ENCODE measurements at places on chromosomes 5 and 9.

GRCh38 chr5:91352831-91353695 lies 30.1 kb downstream of the ARRDC3 start:
- no peak for DNase-seq

GRCh38 chr5:150609843-150610584 lies 30.4 kb upstream of the SYNPO start:
- DNase-seq, result no peak

- DNase-seq, result peak; percentile 91
Measured at GRCh38 chr5:56415356-56415765, 182.2 kb upstream of the ANKRD55 start.

- no peak for DNase-seq
Measured at GRCh38 chr5:95531491-95531890, 23.3 kb downstream of the SKIC3 start.

DNA sequence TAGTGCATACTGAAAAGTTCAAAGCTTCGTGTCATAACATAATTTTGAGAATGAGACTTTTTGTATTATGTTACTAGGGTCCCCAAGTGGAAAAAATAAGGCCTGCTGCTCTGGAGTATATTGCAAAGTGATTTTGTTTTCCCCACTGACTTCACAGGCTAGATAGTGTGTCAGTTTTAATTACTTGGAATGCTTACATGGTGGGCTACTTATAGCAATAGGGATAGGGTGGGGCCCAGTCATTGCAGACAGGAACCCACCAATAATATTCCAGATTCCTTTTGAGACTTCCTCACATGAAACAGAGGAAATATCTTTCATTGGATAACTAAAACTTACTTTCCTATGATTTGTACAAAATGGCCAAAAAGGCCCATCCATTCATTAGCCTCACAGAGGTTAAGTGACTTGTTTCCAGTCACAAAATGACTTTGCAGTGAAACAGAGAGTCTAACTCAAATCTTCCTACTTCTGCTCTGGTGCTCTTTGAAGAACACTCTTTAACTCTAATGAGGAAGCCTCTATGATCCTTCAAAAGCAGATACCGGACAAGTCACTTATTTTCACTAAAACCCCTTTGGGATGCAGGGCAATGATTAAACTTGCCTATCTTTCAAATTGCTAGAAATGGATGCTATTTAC lies 16.2 kb upstream of the MEF2C start:
- DNase-seq, result no peak

DNA sequence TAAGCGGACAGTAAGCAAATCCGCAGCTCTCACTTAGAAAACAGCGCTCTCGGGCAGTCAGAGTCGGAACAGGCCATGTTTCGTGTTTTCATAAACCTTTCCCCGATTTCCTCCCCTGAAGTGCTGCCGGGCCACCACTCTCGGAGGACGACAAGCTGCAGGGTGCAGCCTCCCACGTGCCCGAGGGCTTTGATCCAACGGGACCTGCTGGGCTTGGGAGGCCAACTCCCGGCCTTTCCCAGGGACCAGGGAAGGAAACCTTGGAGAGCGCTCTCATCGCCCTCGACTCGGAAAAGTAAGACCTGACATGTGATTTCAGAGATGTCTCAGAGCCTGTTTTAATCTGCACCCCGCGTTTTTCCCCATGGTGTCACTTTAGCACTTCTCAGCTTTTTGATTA lies 99.8 kb upstream of the CACNA1B start:
- DNase-seq, result no peak

GRCh38 chr5:75847561-75848021 lies 130.4 kb upstream of the POC5 start:
- DNase-seq, result no peak

DNA sequence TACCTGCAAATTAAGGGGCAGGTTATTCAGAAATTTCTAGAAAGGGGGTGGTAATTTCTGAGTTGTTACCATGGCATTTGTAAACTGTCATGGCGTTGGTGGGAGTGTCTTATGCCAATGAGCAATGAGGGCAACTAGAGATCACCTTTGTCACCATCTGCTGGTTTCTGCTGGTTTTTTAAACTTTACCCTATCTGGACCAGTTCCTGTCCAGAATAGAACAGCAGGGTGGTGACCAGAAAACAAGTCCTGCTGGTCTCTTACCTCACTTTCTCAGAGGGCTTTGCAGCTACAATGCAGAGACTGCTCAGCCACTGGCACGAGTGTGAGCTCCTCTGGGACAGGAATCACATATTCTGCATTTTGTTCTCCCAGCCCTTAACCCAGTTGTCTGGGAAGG lies 51.4 kb downstream of the FAM114A2 start:
- DNase-seq, result no peak

DNA sequence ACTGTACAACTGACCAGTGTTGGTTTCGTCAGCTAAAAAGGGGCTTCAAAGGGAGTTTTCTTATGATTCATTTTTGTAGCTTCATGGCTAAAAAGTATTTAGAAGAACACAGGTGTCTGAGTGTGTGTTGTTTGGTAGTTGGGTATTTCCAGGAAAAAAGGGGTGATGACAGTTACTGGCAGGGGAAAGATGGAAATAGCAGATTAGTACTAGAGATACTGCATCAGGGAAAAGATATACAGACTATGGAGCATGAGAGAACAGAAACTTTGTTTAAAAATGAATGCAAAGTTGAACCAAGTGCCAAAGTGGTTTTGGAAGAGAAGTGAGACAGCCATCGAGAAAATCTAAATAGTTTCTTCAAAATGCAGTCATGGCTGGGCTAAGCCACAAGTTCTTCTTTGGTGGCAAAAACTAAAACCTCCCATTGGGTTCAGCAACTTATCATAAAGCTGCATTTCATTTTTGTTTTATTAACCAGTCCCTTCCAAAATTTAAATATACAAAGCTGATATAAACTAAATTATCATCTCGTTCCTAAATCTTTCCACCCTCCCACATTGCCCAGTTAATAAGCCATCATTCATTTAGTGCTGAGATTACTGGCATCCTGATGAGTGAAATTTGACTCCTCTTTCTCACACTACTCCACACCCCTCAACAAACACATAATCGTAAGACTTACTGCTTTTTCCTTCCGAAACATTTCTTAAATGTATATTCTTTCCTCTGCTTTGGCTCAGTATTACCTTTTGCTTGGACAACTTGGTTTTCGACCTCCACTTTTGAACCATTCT lies 33.5 kb downstream of the ELL2 start:
- DNase-seq, result no peak

GRCh38 chr5:61274511-61274911 lies 57.5 kb upstream of the ZSWIM6 start:
- DNase-seq, result no peak

GRCh38 chr5:133341915-133342710 lies 270.2 kb downstream of the FSTL4 start:
- DNase-seq, result no peak

DNA sequence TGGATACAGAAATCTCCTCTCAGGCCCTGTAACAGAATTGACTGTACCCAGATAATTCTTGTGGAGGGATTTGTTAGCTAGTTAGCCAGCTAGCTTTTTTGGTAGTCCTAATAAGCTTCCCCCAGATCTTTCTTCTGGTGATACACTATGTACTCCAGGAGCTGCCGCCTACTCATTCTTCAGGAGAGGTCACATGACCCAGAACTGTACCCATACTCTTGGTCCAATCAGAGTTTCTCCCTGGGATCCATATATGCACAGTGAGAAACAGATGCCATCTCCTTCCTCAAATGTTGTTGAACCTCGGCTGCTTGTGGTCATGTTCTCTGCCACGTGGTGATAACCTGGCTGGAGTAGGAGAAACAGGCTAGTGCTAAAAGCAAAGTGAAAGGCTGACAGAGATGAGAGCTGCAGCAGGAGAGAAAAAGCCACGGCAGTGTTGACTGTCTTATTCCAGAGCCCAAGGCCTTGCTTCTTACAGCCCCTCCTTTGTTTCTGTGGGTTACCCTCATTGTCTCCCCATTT lies 123.0 kb upstream of the RFX3 start:
- no peak for DNase-seq

DNA sequence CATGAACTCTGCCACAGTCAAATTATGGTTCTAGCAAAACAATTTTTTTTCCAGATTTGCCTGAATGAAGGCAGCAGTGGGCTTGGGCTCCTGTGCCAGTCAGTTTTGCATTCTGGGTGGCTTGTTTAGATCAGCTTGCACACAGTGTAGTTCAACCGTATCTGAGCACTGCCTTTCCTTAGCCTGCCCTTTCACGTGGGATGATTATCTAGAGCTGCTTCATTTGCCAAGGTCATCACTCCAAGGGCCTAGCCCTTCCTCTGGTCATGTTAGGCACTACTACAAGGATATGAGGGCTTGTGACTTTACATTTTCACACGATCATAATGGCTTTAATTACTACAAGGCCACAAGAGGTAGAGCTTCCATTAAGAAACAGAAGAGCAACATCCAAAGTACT lies 150.6 kb upstream of the EFNA5 start:
- DNase-seq, result no peak

DNA sequence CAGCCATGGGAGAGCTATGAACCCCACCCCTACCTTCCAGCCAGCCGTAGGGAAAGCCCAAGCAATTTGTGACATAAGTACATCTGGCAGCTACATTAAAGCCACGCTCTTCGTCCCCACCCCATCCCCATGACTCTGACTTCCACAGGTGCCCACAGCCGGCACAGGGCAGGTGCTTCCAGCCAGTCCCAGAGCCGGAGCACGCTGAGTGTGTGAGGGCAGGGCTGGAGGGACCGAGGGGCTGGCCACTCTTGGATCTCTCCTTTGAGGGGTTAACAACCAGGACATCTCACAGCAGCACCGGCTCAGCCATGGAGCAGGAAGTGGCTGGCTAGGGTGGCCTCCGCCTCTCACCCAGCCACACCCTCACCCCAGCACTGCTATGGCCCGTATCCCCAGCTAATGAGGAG lies 2.4 kb upstream of the FAM78A start:
- no peak for DNase-seq

GRCh38 chr9:76585487-76586389 lies 126.8 kb downstream of the GCNT1 start:
- DNase-seq, result no peak

DNA sequence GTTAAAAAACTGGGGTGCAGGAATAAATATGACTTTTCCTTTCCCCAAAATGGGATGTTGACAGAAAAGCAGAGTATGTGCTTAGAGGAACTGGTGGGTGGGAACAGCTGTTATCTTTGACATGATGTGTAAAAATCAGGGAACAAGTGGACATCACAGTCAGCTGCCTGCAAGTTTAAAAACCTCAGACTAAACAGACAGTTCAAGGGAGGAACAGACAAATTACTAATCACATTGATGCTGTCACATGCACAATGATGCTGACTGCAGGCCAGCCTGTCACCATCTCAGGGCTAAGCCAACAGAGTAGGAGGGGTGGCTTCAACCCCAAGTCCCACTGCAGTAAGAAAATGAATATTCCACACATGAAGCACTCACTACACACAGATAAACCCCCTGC lies 38.2 kb upstream of the UBAP2 start:
- DNase-seq, result no peak

GRCh38 chr5:88923623-88924329 lies 40.8 kb upstream of the MEF2C start:
- no peak for DNase-seq

GRCh38 chr9:126171641-126172040 lies 155.0 kb upstream of the MVB12B start:
- no peak for DNase-seq

DNA sequence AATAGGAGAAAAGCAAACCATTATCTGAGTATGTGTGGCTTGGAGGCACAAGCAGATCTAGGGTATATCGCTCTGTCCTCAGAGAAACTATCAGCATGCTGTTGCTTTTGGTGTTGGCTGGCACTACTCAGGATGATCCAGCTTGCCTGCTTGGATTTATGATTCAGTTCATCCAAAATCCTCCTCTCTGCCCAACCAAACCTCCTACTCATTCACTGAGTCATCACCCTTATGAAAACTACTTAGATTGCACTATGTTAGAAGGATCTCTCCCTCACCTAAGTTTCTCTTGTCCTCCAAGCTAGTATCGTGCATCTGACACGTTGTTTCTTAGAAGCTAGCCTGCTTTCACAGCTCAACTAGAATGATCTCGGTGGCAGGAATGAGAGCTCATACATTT lies 14.2 kb upstream of the ZBED3 start:
- peak; percentile 75 for DNase-seq

DNA sequence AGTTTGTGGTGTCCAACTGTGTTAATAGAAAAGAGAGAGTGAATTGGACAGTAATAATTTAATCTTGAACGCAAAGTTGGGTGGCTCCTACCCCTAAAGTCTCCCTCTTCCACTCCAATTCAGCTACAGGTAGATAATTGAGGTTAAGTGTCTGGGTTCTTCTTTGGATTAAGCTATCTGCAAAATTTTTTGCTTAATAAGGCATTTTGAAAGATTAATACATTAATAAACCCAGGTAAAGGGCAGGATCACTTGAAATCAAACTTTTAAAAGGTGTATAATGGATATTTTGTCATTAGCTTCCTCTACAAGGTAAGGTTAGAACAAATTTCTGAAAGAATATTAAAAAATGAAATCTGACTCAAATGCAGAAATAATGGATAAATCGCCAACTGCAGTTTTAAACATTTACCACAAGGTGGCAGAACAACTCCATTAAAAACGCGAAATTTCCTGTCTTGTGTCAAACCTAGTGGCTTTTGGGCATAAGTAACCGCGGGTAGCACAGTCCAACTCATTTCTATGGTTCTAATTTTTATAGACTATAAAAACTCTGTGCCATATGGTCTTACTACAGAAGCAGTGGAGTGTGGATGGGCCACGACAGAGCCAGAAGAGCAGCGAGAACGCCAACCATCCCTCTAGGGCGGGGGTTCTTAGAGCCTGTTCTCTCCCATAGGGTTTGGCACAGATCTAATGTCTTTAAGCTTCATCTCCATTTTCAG lies 276.5 kb downstream of the ARHGEF28 start:
- no peak for DNase-seq

DNA sequence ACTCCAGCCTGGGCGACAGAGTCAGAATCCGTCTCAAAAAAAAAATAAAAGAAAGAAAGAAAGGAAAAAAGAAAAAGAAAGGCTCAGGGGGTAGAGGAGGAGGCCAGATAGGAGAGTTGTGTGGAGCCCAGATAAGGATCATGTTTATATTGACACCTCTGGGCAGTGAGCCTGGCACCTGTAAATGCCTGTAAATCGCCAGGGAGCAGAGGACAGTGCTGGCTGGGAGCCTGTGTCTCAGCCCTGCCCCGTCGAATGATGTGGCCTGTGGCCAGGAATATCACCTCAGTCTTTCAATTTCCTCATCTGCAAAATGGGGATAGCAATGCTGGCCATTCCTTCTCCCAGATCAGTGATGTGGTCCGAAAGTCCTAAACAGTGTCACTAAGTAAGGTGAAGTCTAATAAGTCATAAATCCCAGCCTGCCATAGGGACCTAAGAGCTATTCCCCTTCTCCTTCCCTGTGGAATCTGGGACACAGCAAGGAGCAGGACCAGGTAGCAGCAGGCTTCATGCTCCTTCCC lies 10.3 kb upstream of the ABO start:
- no peak for DNase-seq

GRCh38 chr5:9715891-9716335 lies 85.8 kb upstream of the TAS2R1 start:
- DNase-seq, result no peak

- peak; percentile 87 for DNase-seq
Measured at GRCh38 chr5:167294882-167295680, 996.4 kb upstream of the WWC1 start.

- no peak for DNase-seq
Measured at GRCh38 chr9:88738709-88739108, 203.7 kb downstream of the NXNL2 start.

- DNase-seq, result no peak
Measured at GRCh38 chr5:53167836-53168235, 58.3 kb upstream of the MOCS2 start.

Measured in NCI-H226 (cell line).